GM18507 (cell line): ENCODE measurements at places on chromosomes 5 and 9.
A peak's percentile ranks its signal among the peaks of the same experiment; 100 is the strongest.

DNA sequence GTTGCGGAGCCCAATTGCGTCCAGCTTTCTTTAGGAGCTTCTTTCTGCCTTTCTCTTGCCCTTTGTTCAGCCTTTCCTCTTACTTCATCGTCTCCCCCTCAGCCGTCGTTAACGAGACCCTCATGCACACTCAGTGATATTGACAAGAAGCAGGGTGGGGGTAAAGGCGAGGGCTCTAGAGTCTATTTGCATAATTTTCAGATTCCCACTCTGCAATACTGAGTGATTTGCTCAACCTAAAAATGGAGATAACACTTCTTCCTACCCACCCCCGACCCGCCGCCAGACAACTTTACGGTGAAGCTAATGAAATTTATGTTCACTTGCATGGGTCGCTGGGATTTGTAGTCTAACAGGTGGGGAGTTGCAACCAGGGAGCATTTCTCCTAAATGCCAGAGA lies 1.3 kb upstream of the TBC1D2 start:
- DNase-seq, result no peak

GRCh38 chr5:37222181-37222580 lies 27.0 kb downstream of the CPLANE1 start:
- no peak for DNase-seq

DNA sequence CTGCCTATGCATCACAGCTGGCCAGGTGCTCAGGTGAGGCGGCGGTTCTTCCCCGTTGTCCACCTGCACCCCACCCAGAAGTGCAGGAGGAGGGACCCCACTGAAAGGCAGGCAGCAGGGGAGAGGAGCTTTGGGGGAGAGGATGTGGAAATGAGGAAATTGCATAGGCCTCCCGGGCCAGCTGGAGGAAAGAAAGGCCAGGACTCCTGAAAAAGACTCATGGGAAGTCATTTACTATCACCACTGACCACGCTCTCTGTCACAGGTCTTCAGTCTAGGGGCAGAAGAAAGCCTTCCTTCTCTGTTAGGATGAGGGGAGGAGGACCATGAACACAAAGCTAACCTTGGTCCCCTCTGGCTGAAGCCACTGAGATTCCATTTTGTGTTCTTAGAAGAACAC lies 28.1 kb downstream of the KCNMB1 start:
- DNase-seq, result no peak

DNA sequence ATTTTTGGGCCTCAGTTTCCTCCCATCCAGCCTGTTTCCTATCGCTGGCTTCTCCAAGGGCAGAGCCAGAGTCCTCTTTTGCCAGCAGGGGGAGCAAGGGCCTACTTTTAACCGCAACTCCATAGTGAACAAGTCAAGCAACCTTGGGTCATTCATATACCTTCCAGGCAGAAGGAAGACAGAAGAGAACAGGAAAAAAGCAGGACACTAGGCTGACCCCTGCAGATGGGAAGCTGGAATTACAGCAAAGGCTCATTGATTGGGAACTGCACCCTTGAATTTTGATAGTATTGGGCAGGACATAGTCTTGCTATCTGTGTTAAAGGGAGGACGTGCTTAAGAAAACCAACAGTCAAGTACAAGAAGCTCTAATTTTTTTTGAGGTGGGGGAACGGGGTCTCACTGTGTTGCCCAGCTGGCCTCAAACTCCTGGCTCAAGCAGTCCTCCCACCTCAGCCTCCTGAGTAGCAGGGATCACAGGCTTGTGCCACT lies 30.1 kb downstream of the QRFP start:
- peak; percentile 11 for DNase-seq

- DNase-seq, result no peak
These were observed 280.2 kb downstream of the SEMA5A start for GRCh38 chr5:9265441-9266287.

GRCh38 chr9:127562841-127563401 lies 49.2 kb upstream of the STXBP1 start:
- DNase-seq, result no peak

DNA sequence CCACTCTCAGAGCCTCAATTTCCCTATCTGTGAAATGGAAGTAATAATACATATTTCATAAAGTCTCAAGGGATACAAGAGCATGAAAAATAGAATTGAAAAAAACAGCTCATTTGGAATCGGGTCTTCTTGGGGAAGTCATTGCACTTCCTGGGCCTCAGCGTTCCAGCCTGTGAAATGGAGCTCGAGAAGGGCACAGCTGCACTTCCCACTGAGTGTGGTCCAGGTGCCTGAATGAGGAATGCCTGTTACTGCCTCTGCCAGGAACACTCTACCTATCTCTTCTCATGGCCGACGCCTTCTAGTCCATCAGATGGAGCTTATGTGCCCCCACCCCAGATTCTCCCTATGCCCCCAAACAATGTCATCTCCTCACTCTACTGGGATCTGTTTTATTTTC lies 924 bp upstream of the NEURL1B start:
- DNase-seq, result no peak

GRCh38 chr9:91085517-91086291 lies 276.0 kb downstream of the AUH start:
- no peak for DNase-seq

DNA sequence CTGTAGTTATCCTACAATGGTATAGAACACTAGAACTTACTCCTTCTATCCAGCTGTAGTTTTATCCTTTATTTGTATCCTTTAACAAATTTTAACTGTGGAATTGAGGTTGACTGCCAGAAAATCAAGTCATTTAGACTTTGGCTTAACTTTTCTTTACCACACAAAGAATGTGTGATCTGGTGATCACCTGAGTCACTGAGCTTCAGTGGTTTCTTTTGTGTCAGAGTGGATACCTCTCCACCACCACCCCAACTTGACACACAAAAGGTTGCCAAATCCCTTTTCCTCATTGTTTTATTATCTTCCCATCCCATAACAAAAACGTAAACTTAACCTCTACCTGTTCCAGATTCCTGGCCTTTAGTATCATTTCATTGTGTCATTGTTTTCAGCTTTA lies 5.5 kb downstream of the OTULIN start:
- DNase-seq, result no peak

DNA sequence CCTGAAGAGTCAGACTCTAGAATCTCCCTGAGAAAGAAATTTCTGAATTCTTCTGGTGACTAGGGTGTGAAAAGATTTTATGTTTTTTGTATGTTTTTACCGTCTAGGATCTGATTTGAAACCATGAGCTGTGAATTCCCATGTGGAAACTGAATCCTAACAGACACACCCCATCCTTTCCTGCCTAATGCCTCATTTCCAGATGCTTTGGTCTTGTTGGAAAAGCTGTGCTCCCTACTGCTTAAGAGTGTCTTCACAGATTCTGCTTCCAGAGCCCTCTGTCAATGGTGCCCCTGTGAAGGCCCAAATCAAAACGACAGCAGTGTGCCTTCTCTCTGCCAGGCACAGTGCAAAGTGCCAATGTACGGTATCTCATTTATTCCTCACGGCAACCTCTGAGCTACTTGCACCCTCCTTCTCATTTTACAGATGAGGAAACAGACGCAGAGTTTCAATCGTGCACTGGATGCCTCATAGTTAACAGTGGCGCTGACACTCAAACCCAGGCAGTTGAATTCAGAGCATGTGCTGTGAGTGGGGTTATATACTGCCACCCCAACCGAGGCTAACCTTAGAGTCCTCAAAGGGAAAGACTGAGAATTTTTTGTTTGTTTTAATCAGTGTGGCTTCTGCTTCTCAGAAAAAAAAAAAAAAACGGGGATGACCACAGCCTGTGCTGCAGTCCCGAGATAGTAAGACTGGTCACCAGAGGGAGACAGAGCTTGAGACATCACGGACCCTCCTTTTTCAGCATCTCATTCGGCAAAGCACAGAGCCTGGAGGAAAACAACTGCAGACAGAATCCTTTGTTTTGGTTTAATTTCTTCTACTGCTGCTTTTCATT lies 188.4 kb downstream of the SNCAIP start:
- no peak for DNase-seq

DNA sequence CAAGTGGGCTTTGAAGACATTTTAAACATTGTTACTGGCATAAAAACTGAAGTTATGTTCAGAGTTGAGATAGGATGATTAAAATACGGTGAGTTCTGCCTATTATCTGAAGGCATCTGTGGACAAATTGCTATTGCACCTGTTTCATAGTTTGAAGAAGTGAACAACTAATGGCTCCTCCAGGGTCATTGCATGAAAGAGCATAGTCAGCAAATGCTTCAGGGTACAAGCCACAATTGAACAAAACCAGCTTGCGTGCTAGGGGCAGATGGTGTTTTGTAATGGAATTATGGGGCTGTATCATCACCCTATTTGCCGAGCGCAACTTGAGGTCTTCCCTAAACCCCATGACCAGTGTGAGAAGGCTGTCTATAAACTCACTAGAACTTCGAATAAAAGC lies 369.1 kb downstream of the MTRR start:
- no peak for DNase-seq

- DNase-seq, result no peak
These were observed 33.1 kb downstream of the MFAP3 start for GRCh38 chr5:154071799-154072413.

GRCh38 chr5:10779592-10779991 lies 18.6 kb upstream of the DAP start:
- no peak for DNase-seq

DNA sequence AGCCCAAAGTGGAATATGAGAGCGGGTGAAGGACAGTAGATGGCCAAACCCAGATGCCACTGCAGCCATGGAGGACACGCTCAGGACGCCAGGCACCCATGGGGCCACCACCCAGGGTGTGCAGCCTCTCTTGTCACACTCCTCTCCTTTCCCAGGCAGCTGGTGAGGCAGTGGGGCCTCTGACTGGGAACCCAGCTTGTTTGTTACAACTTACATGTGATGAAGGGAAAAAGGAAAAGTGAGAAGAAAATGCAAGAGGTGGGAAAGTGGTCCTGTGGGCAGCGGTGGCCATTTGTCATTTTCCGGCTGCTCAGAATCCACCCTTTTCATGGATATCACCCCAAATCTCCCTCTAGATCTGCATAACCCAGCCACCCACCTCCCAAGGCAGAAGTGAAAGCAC lies 62.7 kb upstream of the UNC5A start:
- no peak for DNase-seq

GRCh38 chr5:10331341-10331796 lies 22.1 kb upstream of the MARCHF6 start:
- DNase-seq, result no peak

DNA sequence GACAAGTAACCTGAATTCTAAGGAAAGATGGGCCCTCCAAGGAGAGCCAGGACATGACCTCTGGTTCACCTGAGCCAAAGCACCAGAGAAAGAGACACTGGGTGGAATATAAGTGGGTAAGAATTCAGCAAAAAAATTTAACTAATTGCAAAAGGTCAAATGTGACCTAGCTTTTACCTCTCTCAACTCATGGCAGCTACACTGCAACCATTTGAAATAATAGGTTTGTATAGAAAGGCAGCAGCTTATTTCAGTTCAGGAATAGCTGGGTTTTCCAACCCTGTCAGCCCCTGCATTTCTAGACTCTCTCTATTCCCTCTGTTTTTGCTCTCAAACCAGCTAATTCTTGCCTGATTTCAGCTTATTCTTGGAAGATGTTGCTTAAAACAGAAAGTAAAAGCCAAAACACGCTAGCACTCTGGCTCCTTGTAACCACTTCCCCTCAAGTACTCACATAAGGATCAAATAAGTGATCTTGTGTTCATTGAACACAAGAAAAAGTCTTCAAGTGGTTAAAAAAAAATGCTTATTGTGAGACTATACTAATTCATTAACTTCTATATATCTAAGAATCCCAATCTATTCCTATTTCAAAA lies 101.1 kb upstream of the NR4A3 start:
- peak; percentile 7 for DNase-seq

DNA sequence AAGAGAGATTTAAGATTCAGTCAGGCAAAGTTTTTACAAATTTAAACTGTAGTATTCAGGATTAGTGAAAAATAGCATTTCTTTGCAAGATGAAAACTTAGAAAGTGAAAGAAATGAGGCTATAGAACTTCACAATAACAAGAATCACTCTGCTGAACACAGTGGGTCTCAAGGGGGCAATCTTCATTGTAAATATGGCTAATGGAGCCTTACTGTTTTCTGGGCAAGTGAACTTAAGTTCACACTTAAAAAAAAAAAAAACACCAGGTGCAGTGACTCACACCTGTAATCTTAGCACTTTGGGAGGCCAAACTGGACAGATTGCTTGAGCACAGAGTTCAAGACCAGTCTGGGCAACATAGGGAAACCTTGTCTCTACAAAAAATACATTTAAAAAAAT lies 175.9 kb upstream of the SNX2 start:
- DNase-seq, result no peak

- DNase-seq, result no peak
These were observed 63.7 kb upstream of the PAM start for GRCh38 chr5:102691434-102691833.

DNA sequence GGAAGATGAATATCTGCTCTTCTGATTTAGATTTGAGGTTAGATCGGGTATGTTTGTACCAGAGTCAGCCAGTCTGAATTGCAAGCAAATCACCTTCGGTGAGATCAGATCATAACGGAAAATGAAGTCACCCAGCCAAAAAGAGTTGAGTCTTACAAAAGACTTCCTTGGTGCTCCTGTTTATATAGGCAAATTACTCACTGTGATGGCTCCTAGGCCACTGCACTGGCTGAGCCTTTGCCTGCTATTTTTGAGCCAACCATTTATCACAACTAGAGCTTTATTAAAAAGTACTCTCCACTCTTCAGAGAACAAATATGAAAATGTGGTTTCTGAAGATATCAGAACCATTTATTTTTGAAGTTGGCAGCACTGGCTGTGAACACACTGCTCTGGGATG lies 277.7 kb upstream of the PCSK5 start:
- no peak for DNase-seq

DNA sequence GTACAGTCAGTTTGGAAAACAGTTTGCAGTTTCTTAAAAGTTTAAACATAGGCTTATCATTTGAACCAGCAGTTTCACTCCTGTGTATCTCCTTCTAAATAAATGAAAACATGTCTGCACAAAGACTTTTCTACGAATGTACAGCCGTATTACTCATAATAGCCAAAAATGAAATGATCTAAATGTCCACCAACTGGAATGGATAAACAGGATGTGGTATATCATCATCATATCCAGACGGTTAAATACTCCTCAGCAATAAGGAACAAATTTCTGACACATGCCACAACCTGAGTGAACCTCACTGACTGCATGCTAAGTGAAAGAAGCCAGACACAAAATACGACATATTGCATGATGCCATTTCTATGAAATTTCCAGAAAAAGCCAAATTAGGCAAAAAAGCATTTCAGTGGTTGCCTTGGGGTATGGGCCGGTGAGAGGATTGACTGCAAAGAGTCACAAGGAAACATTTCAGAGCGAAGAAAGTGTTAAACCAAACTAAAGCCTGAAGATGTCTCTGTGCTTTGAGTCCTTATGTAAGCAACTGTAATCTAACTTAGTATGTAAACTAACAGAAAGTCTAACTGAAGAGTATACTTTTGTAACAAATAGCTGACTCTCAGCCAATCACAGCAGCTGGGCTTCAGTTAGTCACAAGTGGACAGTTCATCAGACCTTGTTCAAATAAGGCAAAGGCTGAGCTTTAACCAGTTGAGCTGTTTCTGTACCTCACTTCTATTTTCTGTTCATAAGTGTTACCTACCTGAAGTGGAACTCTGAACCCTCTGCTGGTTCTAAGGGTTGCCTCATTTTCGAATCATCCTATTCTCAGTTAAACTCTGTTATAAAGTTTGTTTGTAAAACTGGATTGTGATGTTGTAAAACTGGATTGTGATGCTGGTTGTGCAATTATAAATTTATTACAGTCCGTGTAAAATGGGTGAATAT lies 65.2 kb downstream of the TRIO start:
- no peak for DNase-seq
